ENCODE measurements at places on chromosomes 2 and 18.

- no peak for DNase-seq
Measured at GRCh38 chr18:74819433-74820059, 221.9 kb downstream of the ZNF407 start.

GRCh38 chr2:26251893-26252292, 7.2 kb downstream of the HADHB start:
- no peak for DNase-seq

DNA sequence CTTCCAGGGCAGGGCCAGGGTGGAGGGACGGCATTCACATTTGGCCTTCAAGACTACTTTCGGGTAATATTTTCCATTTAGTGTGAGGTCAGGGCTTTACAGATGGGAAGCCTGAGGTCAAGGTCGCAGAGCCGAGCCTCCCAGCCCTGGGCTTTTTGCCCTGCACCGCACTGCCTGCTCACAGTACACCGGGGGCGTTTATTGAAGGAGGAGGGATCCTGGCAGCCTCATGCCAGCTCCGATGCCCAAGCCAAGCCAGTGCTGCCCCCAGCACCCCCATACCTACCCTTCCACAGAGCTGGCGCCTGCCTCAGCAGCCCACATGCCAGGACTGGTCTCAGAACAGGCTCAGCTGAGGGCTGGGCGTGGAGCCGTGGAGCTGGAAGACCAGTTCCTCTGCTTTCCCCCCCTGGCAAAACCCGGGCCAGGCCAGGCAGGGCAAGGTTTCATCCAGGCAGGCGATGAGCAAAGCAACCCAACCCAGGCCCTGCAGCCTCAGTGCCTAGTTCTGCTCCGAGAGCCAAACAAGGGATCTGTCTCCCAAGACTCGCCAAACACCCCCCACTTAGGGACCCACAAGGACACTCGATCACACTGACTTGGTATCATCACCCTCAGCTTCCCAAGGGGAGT, 11.9 kb downstream of the SDC1 start:
- no peak for DNase-seq

- DNase-seq, result no peak
Measured at GRCh38 chr18:67682516-67682915, 166.0 kb upstream of the DSEL start.

GRCh38 chr2:173264603-173265366, 89.9 kb upstream of the CDCA7 start:
- no peak for DNase-seq

DNA sequence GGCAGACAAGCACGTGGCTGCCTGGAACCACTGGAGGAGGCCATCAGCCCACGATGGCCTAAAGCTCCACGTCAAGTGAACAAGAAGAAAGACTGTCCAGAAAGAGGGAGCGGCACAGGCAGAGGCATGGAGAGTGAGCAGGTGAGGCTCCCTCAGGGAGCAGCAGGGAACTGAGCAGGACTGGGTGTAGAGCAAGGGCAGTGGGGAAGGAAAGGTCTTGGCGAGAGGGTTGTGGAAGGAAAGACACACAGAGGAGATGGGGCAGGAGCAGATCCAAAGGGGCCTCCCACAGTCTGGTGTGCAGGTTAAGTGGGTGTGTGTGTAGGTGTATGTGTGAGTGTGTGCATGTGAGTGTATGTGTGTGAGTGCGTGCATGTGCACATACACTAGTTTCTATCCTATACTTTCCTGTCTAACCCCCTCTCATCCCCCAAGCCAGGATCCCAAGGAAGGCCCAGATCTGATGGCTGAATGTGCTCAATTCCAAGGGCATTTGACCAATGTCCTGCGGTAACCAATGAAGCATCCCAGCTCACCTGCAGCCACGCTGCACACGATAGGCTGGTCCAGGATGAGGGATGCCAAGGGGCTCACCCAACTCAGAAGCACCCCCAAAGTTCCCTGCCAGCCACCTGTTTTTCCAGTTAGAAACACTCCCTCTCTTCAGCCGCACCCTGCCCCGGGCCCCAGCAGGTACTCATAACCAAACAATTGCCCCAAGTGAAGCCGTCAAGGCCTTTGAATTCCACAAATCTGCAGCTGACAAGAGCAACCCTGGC, 262.5 kb upstream of the RAB6C start:
- DNase-seq, result no peak

DNA sequence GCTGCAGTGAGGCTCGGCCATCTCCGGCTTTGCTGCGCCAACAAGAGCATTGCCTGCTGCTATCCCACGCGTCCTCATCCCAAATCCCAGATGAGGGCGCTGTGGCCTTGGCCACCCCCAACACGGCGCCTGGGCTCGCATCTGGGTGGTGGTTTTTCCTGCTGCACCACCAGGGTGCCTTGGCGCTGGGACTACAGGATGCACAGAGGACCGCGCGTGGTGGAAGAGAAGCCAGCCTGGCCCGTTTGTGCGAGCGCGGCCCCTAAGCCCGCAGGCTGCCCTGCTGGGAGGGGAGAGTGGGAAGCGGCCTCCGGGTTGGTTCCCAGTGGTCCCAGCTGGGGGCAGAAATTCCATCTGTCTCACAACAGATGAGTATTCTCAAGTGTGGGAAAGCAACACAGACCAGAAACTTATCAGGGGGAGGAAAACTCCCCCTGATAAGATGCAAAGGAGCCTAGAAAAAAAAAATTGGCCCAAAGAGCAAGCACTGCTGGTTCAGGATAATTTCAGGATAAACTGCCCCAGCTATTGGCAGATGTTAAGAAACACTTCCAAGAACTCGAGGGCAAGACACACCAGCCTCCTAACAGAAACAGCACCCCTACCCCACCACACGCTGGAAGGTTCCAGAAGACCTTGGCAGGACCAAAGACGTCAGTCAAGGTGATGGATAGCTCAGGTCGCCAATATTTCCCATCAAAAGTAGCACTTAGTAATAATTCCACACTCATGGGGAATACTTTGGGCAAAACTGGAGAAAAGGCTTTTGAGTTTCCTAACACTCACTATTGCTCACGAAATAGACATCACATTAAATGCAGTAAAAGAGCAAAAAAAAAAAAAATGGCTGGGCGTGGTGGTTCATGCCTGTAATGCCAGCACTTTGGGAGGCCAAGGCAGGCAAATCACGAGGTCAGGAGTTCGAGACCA, 152.1 kb downstream of the PXDN start:
- no peak for DNase-seq

GRCh38 chr18:71001597-71001996, 712.8 kb downstream of the SOCS6 start:
- DNase-seq, result no peak

Data from effector memory CD4-positive, alpha-beta T cell (primary cell).